ENCODE measurements at places on chromosomes 7 and 10.

GRCh38 chr10:101031796-101032636 is 982 bp downstream of the SFXN3 start:
- peak; percentile 53 for DNase-seq

DNA sequence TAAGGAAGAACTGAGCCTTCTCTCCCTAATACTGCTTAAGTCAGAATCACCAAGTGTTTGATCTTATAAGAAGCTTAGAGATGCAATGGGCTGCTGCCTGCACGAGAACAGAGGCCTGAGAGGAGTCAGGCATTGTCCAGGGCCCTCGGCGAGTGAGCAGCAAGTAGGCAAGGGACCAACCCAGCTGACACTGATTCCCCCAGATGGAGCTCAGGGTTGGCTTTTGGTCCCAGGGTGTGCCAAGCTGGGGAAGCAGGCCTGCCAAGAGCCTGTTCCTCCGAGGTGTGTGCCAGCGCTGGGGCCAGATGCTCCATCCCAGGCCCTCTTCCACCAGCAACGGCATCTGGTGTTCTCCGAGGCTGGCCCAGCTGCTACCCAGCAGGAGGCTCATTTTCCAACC is 222.0 kb upstream of the ZMIZ1 start:
- peak; percentile 59 for DNase-seq

GRCh38 chr7:48089046-48090003 is at the start of gene UPP1:
Gene UPP1 (plus strand): TSS chr7:48089265. CDS start chr7:48094784, 5,519 bp downstream.
- DNase-seq, result peak; percentile 93

DNA sequence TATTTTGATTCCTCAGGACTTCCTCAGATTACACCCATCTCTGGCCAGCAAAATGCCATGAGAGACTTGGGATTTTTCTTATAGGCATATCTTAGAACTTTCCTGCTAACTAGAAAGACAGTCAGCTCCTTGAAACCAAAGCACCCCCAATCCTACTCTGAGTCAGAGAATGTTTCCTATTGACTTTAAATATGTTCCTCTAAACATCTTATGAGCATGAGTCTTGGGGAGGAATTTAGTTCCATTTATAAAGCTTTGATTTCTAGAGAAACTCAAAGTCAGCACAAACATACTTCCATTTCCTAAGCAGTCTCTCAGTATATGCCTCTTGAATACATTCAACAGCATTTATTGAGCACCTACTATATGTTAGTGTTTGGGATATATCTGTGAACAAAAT is 128.5 kb downstream of the INHBA start:
- DNase-seq, result no peak

GRCh38 chr7:22008087-22008486 is 62.4 kb upstream of the CDCA7L start:
- DNase-seq, result peak; percentile 15

GRCh38 chr7:26916336-26916735 is 51.9 kb upstream of the SKAP2 start:
- DNase-seq, result no peak

DNA sequence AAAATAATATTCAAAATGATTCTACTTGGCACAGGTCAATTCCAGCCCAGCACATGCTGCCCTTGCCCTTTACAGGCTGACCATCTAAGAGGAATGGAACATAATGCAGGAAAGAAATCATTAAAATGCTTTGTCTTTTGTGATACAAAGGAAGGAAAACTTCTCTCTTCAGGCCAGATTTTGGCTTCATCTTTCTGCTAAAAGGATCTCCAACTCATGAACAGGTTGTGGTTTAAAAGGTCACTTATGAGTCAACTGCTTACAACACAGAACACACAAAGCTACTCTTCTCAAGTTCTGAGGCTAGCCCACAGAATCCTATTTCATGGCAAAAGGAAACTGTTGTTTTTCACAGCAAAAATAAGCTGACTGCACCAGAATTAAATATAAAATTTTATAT is 197.1 kb downstream of the DOCK4 start:
- DNase-seq, result no peak

DNA sequence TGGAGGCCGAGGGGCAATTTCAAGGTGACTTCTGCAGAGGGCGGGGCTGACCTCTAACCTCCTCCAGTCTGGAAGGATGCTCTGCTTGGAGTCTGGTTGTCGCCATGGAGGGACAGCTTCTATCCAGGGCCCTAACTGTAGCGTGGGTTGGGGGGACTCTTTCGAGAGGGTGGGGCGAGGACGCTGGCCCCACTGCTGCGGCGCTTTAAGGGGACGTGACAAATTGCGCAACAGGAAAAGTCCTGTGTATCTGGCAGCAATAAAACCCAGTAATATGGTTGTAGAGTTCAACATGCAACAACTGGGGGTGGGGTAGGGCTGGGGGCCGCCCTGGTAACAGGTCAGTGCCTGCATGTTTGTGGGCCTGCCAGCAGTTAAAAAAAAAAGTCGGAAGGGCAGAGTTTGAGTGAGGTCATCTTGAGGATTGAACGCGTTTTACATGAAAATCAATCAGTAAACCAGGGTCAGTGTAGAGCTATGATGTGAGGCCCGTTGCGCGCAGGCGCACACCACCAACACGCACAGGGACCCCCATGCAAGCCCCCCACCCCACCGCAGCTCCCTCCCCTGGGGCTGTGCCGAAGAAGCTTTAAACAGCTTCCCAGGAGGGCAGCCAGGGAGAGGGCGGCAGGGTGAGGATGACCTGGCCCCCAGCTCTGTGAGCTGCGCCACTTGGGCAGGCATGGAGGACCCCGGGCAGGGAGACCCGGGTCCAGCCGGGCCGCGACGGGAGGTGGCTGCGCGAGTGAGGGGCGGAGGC is 4.3 kb downstream of the SHH start:
- no peak for DNase-seq

DNA sequence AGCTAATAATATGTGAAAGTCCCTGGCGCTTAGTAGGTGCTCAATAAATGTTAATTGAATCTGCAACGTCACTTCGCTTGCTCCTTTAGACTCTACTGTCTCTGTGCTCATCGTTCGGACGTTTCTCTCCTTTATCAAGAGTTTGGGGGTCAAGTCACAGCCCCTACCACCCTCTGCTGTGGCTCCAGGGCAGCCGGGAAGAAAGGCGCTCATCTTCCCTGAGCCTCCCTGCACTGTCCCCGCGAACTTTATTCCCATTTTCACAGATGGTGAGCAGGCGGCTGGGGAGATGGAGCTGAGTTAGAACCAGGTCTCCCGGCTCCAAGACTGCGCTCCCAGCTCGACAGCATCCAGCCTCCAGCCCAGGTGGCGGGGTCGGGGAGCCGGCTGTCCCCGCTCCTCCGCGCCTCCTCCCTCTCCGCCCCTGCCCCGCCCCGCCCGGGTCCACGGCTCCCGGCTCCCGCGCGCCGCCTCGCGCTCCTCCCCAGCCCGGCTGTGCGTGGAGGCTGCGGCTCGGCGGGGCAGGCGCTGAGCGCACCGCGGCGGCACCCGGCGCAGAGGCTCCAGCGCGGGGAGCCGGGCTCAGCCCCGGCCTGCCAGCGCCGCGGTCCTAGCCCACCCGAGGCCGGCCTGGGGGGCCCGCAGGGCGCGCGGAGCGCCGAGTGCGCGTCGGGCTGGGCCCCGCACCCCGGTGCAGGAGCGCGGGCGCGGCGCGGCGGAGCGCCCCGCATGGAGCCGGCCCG is at the start of gene CLEC2L:
CLEC2L (plus strand) TSS at position 487 of the 743 bp plus-strand sequence; CDS start at position 730, 243 bp downstream.
- DNase-seq, result peak; percentile 73

GRCh38 chr7:38453168-38453567 is 178.0 kb downstream of the AMPH start:
- peak; percentile 11 for DNase-seq

GRCh38 chr10:48926764-48927540 is 12.7 kb downstream of the LRRC18 start:
- no peak for DNase-seq

DNA sequence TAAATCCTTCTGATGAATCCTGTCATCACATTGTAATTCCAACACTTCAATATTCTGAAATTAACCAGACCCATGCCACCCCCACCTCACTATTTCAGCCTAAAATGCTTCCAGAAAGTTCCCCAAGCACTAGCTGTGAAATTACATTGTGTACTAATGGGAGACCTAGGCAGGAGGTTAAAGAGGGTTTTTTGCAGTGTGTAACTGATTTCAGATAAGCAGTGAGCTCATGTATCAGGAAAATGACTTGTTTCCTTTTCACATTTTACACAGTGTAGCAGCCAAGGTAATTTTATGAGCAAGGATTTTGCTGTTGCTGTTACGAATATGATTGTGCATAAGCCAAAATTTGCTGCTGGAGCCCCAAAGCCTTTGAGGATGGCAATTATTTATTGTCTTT is 129.0 kb downstream of the INHBA start:
- DNase-seq, result no peak

- DNase-seq, result peak; percentile 88
These were observed 6.7 kb downstream of the ATP6V1F start for GRCh38 chr7:128869138-128869943.

- no peak for DNase-seq
These were observed 599.0 kb upstream of the TPK1 start for GRCh38 chr7:145434811-145435210.
